Muscle of leg (tissue), 16 donors: ENCODE measurements at places on chromosomes 3 and 15.

- no peak for DNase-seq
These were observed 186.6 kb upstream of the NSMCE3 start for GRCh38 chr15:29456255-29456654.

GRCh38 chr15:51752888-51753287 lies 1.5 kb downstream of the TMOD2 start:
- DNase-seq: no peak

DNA sequence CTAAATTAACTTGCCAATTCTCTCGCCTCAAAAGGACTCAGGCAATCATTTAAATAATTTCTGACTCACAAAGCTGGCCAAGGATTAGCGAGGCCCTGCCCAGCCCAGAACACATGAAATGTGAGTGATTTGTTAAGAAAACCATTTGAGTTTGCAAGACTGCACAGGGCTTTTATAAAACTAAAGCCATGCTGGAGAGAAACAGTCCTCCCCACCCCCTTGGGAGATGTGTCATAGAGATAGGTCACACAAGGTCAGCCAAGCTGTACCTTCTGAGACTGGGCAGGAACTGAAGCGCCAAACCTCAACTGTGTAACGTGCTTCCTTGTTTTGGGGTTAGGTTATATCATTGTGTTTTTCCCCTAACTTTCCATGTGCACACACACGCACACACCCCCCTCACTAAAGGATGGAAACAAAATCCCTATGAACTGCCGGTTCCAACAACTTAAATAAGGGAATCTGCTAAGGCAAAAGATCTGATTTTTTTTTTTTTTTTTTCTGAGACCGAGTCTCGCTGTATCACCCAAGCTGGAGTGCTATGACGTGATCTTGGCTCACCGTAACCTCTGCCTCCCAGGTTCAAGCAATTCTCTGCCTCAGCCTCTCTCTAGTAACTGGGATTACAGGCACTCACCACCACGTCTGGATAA lies 8.1 kb downstream of the SPATA12 start:
- DNase-seq: peak; percentile 88

- DNase-seq: no peak
These were observed 18.8 kb downstream of the GNB4 start for GRCh38 chr3:179432451-179432850.
